ENCODE measurements at places on chromosomes 6 and 20. TPM values are rescaled to one million over a fixed set of nuclear protein-coding genes. Genes with fewer than 3 reads are reported as not detected.

- no peak overlapping the region for H3K27ac ChIP-seq
- no peaks in the 10 kb centered on the region for H3K27me3 ChIP-seq
- H3K4me3 ChIP-seq = no peak overlapping the region
- no peaks in the 10 kb centered on the region for H3K4me1 ChIP-seq
Measured at GRCh38 chr20:4864311-4864752, 137.0 kb downstream of the SLC23A2 start.

Gene ME1
- total RNA-seq = 45.8 TPM

Gene E2F1
- 63.9 TPM for total RNA-seq

GRCh38 chr6:73108949-73109348 lies 116.3 kb downstream of the KHDC1L start:
- DNase-seq = no peak
- H3K4me1 ChIP-seq = no peaks in the 10 kb centered on the region
- no peak overlapping the region for H3K4me3 ChIP-seq
- no peak overlapping the region for H3K27ac ChIP-seq

Gene RAD21L1
- total RNA-seq = 0.19 TPM

- peak overlapping the region; percentile 11 for H3K27ac ChIP-seq
- no peaks in the 10 kb centered on the region for H3K27me3 ChIP-seq
- H3K4me3 ChIP-seq = no peak overlapping the region
- peak; percentile 57 for DNase-seq
Measured at GRCh38 chr6:35181308-35181932, 32.3 kb upstream of the SCUBE3 start.

DNA sequence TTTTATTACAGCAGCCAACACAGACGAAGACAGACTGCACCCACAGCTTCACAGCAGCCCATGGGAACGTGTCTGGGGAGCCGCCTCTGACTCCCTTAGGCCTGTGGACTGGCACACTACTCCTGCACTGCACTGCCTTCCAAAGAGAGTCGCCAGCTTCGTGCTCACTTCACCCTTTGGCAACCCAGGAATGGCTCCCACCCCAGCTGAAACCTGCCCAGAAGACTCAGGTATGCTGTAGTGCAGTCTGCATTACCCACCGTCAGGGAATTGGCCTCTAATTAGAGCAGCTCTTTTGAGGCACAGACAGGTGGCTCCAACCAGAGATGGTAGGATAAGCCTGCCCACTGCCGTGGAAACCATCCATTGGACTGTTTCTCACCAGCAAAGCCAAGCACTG lies 39.9 kb upstream of the FRMD1 start:
- H3K36me3 ChIP-seq = no peaks in the 10 kb centered on the region
- H3K4me3 ChIP-seq = no peak overlapping the region
- H3K4me1 ChIP-seq = no peaks in the 10 kb centered on the region
- peak; percentile 16 for DNase-seq

Gene PKIB
- not detected for total RNA-seq

Gene EEF1A2
- total RNA-seq = 13.0 TPM

- no peaks in the 10 kb centered on the region for H3K36me3 ChIP-seq
- H3K4me1 ChIP-seq = no peaks in the 10 kb centered on the region
- H3K27ac ChIP-seq = no peak overlapping the region
- no peak for DNase-seq
- no peak overlapping the region for H3K4me3 ChIP-seq
Measured at GRCh38 chr6:157249826-157250225, 73.5 kb downstream of the TMEM242 start.

Gene EPB41L2
- 76.9 TPM for total RNA-seq

DNA sequence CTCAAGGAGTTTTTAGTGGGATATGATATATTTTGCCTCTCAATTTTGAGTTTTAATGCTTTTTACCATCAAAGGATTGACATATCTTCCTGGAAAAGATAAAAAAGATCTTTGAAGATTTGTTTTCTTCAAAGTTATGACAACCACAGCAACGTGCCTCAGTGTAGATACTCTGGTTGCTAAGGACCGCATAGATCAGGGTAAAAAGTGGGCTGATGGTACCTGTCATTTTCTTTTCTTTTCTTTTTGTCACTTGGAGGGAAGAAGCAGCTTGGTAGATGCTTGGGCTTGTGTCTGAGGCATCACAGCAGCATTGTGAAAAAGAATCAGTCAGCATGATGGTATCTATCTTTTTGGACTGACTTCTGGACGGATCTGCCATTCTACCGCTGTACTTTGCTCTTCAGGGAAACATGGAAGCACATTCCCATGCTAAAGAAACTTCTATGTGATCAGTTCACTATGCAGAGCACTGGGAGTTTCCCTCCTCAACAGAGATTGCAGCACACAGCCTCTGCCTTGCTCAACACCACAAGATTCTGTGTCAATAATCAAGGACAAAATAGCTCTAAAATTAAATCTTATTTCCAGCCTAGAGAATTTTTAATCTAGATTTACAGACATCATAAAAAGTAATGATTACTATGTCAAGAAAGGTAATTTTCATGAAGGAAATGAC lies 54.8 kb upstream of the SGK1 start:
- DNase-seq = no peak
- H3K36me3 ChIP-seq = no peaks in the 10 kb centered on the region
- H3K27ac ChIP-seq = peak overlapping the region; percentile 47
- peaks cover 13% of the 10 kb centered on the region for H3K4me1 ChIP-seq

DNA sequence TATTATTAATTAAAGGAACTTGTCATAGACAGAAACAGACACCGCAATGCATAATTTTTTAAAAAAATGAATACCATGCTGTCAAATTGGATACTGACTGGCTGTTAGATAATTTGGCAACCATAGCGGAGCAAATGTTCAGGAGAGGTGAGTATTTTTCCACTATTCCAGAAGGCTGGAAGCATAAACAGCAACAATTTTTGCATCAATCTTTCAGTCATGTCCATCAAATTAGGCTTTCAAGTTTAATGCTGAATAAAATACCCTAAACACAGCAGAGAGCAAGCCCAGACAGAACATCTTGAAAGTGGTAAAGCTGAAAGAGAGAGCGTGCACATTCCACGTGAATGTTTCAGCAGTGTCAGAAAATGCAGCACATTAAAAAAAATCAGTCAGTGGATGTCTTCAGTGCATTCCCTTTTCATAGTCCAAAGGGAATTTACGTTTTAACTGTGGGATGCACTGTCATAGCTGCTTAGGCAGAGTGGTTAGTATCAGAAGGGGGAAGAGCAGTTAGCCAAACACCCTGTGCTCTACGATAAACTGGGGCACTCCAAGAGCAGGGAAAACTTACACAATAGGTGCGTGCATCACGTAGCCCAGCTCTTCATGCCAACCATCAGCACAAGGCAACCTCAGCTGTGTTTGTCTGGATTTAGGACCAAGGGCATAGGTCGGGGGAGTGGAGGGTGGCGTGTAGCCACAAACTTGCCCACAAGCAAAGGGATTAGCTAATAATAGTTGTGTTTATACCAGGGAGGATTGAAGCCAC lies 116.2 kb upstream of the STMND1 start:
- no peak for DNase-seq
- H3K36me3 ChIP-seq = no peaks in the 10 kb centered on the region
- no peaks in the 10 kb centered on the region for H3K27me3 ChIP-seq
- H3K4me1 ChIP-seq = peaks cover 22% of the 10 kb centered on the region

GRCh38 chr20:47781632-47782031 lies 3.6 kb downstream of the SULF2 start:
- DNase-seq = no peak
- H3K27ac ChIP-seq = no peak overlapping the region
- peaks cover 38% of the 10 kb centered on the region for H3K27me3 ChIP-seq
- no peaks in the 10 kb centered on the region for H3K36me3 ChIP-seq

DNA sequence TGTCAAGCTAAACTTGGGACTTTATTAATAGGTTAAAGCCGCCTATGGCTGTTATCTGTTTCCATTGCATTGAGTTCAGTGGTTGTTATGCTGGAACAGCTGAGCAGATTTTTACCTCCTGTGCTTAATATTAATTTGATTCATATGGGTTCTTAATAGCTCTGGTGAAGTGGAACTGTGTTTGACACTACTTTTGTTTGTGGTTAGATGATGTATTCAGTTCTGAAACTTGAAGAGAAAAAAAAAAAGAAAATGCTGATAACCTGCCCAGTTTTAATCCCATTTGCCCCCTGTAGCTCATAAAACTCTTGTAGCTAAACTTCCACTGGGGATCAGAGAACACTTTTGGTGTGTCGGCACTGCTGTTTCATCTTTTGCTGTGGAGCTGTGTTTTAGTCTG lies 117.8 kb downstream of the ZDHHC14 start:
- no peak overlapping the region for H3K27ac ChIP-seq
- H3K4me1 ChIP-seq = peaks cover 12% of the 10 kb centered on the region
- no peaks in the 10 kb centered on the region for H3K27me3 ChIP-seq
- no peaks in the 10 kb centered on the region for H3K36me3 ChIP-seq
- DNase-seq = no peak

DNA sequence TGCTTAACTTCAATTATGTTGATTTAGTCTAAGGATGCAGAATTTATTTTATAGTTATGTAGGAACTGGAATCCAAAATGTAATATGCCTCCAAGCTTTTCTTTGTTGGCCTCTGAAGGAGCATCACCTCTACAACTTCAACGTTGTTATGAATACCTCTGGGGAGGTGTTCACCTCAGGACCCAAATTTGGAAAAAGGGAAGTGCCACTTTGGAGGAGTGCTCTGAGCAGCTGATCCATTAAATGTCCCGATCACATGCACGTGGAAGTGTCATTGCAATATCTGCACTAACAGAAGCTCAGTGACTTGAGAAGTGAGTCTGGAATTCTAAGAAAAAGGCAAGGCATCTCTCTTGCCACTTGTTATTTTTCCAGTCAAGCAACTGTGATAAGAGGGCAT lies 22.2 kb upstream of the SLC17A3 start:
- H3K27me3 ChIP-seq = no peaks in the 10 kb centered on the region
- H3K27ac ChIP-seq = no peak overlapping the region
- H3K4me3 ChIP-seq = no peak overlapping the region
- no peaks in the 10 kb centered on the region for H3K36me3 ChIP-seq
- no peaks in the 10 kb centered on the region for H3K4me1 ChIP-seq

GRCh38 chr6:147103007-147103406 lies 101.2 kb upstream of the STXBP5 start:
- H3K27me3 ChIP-seq = no peaks in the 10 kb centered on the region
- peaks cover 10% of the 10 kb centered on the region for H3K4me1 ChIP-seq
- no peaks in the 10 kb centered on the region for H3K36me3 ChIP-seq
- H3K4me3 ChIP-seq = no peak overlapping the region
- DNase-seq = no peak

GRCh38 chr6:49453221-49453620 lies 9.8 kb downstream of the MMUT start:
- no peak overlapping the region for H3K27ac ChIP-seq
- DNase-seq = no peak
- no peak overlapping the region for H3K4me3 ChIP-seq
- peaks cover 17% of the 10 kb centered on the region for H3K36me3 ChIP-seq

Gene TGM3
- total RNA-seq = 5.3 TPM

Gene MCCD1
- not detected for total RNA-seq

DNA sequence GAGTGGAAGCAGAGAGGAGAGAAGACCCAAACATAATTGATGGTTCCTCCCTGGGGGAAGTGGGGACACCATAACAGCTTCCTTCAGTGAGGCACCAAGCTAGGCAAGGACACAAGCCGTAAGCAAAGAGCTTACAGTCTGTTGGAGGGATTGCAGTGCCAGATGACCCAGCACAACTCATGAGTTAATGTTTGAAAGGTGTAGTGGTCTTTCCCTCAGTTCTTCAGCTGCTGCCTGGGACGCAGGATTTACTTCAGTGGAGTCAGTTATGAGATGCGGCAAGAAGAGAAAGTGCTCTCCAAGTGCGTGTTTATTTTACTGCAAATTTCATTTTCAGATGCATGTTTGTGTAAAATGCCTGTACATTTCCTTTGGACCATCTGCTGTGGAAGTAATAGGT lies 38.7 kb upstream of the SLC17A4 start:
- DNase-seq = no peak
- H3K36me3 ChIP-seq = no peaks in the 10 kb centered on the region
- H3K27ac ChIP-seq = no peak overlapping the region
- no peaks in the 10 kb centered on the region for H3K27me3 ChIP-seq
- no peaks in the 10 kb centered on the region for H3K4me1 ChIP-seq

- 0 out of 2 replicates have a peak, but pooled peaks cover 3% of the 10 kb centered on the region for H3K27me3 ChIP-seq
- no peak for DNase-seq
- H3K36me3 ChIP-seq = no peaks in the 10 kb centered on the region
- H3K27ac ChIP-seq = no peak overlapping the region
- H3K4me3 ChIP-seq = no peak overlapping the region
Measured at GRCh38 chr6:39143238-39143930, 28.4 kb upstream of the SAYSD1 start.

DNA sequence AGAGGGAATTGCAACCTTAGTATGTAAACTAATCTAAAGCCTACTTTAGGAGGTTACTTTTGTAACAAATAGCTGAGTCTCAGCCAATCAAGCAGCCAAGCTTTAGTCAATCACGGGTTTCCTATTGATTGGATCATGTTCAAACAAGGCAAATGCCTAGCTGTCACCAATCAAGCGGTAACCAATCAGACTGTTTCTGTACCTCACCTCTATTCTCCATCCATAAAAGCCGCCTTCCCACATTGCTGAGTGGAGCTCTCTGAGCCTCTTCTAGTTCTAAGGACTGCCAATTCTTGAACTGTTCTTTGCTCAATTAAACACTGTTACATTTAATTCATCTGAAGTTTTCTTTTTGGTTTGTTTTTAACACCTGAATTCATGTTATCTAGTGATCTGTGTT lies 148.4 kb upstream of the BMP5 start:
- no peak overlapping the region for H3K27ac ChIP-seq
- no peaks in the 10 kb centered on the region for H3K27me3 ChIP-seq
- no peak for DNase-seq

DNA sequence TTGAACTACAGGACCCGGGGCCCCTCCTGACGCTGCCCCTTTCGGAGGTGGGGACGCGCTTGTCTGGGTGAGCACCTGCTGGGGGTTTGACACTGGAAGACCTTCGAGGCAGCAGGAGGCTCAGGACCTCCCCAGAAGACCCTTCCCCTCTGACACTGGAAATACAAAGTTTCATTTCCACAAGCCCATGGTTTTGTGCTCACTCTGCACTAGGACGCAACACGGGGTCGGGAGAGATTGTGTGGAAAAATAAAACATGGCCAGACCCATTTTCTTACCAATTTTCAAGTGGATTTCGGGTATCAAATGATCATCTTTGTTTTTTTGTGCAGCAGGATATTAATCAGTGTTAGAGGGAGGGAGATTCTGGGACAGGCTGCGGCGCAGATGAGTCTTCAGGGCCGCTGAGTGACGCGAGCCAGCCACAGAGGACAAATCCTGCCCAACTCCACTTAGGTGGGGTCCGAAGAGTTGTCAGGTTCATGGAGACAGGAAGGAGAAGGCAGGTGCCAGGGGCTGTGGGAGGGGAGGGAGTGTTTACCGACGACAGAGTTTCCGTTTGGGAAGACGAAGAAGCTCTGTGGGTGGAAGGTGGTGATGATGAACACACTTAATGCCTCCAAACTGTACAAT lies 160.0 kb upstream of the AFDN start:
- H3K4me3 ChIP-seq = no peak overlapping the region
- H3K27ac ChIP-seq = no peak overlapping the region
- H3K27me3 ChIP-seq = no peaks in the 10 kb centered on the region
- H3K4me1 ChIP-seq = peaks cover 9% of the 10 kb centered on the region
- DNase-seq = no peak

- no peaks in the 10 kb centered on the region for H3K36me3 ChIP-seq
- no peaks in the 10 kb centered on the region for H3K27me3 ChIP-seq
- no peak overlapping the region for H3K27ac ChIP-seq
Measured at GRCh38 chr6:46948699-46949098, 27.0 kb upstream of the ADGRF5 start.

GRCh38 chr20:10659651-10660601 lies 13.9 kb downstream of the JAG1 start:
- no peak overlapping the region for H3K4me3 ChIP-seq
- peaks cover 82% of the 10 kb centered on the region for H3K36me3 ChIP-seq
- H3K27ac ChIP-seq = peak overlapping the region; percentile 78

Measured in SJSA1 (cell line).